Left lobe of liver (tissue), 2 donors: ENCODE measurements at places on chromosomes 2 and 18. TPM values are rescaled to one million over a fixed set of nuclear protein-coding genes. Genes with fewer than 3 reads are reported as not detected.

TTC32 gene
- total RNA-seq, result 4.9 TPM

DNA sequence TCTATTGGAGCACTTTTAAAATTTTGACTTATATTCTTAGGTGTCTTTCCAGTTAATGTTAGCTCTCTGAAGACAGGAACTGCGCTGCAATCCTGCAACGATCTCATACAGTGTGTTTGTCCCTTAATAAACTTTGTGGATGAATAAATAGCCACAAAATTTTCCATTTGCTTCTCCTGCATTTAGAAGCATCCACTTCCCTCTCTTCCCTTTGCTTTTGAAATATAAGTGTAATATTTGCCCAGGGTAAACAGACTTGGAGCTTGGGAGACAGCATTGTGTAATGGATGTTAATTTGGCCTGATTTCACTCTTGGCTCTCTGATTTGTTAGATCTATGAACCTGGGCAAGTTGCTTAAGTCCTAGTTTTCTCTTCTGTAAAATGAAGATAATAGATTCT, 58.2 kb upstream of the CD28 start:
- DNase-seq, result no peak

DNA sequence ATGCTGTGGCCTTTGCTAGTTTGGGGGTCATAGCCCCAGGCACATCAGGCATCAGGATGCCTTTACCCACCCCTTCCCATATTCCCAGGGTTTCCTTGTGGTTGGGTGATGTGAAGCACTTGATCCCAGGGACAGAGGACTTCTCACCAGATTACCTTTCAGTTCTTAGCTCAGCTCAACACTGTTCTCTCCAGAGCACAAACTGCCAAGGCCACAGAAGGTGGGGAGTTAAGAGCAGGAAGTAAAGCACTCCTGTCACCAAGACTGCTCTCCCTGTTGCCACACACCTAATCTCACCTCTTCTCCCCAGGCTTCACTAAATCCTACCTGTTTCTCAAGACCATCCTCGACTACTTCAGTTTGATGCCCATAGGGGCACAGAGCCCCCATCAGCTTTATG, 25.9 kb downstream of the FHOD3 start:
- DNase-seq, result no peak

DNA sequence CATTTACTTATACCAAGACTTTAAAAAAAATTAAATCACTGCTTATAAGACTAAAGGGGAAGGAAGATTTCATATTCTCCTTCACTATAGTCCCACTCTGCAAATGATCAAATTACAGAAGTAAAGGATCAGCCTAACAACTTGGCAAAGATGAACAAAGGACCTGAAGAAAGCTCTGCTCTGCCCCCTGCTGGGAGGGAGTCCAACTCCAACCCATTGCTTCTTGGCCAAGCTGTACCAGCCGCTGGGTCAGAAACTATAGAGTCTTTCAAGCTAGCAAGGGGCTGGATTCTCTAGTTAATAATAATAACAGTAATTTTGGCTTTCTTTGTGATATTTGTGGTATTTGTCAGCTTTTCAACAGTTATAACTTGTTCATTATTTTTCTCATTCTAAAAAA, 927.0 kb upstream of the CRIM1 start:
- no peak for DNase-seq

- no peak for DNase-seq
Measured at GRCh38 chr2:84686783-84687476, 170.6 kb downstream of the DNAH6 start.

GRCh38 chr2:181685150-181685688, 4.9 kb upstream of the NEUROD1 start:
- no peak for DNase-seq

DNA sequence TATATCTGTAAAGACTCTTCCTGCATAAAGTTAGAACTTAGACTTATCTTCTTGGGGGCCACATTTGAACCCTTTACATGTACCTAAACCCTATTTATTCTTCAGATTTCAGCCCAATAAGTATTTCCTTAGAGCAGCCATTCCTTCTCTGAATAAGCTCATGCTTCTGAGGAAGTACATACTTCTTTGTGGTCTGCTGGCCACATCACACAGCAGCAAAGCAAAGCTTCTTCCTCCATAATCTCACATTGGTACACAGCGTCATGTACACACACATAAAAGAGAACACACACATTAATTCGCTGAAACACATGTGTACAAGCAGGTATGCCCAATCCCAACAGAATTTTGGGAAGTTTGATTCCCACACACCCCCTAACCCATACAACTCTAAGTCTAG, 331.0 kb downstream of the CDH2 start:
- DNase-seq, result no peak
